ENCODE measurements at places on chromosomes 12 and 14.

- peak; percentile 21 for DNase-seq
These were observed 132.2 kb downstream of the PLEKHA5 start for GRCh38 chr12:19261773-19262172.

- DNase-seq = no peak
These were observed 81.6 kb downstream of the ITPK1 start for GRCh38 chr14:93033983-93034670.

DNA sequence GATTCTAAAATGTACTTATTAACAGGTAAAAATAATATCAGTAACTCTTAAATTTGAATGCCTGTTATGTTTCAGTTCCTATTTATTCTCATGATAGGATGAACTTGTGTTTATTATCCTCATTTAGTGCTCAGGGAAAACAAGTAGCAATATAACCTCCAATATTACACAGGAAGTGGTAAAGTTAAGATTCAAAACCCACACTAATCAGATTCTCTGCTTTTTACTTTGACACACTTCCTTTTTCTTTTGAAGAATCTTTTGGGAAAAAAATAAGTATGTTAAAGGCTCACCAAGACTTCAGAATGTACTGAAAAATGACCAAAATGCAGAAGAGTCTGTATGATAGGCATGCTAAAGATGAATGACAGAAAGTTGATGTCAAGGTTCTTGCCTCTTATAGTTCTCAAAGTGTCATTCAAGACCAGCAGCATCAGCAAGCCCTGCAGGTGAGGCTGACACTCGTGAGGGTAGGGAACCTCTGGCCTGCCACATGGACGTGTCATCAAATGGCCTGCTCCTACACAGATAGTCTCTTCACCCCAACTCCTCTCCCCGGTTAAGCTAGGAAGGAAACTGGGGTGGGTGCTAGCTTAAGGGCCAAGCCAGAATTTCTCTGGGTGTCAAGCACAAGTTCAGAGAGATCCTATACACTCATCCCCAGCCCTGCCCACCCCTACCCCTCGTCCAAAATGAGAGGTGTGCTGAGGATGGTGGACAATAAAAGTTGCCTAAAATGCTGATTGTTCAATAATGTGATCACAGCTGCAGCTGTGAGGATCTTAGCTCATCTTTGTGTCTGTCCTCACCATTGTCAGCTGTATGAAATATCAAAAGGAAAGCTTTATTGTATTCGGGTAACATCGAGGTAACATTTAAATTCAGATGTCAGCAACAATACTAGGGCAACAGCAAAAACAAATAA is 6.3 kb downstream of the TBPL2 start:
- DNase-seq = no peak

GRCh38 chr12:27610374-27610773 is 85.9 kb upstream of the REP15 start:
- DNase-seq = peak; percentile 71

GRCh38 chr14:52551696-52552062 is 626 bp downstream of the TXNDC16 start:
- DNase-seq = peak; percentile 55

- DNase-seq = peak; percentile 40
These were observed 68.8 kb downstream of the ADCK1 start for GRCh38 chr14:77868552-77869285.

- no peak for DNase-seq
These were observed 75.8 kb upstream of the OR4E1 start for GRCh38 chr14:21749306-21749868.

- peak; percentile 95 for DNase-seq
These were observed 10.6 kb downstream of the PHLDA1 start for GRCh38 chr12:76020731-76021672.

- DNase-seq = no peak
These were observed 19.1 kb downstream of the SH2B3 start for GRCh38 chr12:111424793-111425251.

GRCh38 chr14:99072433-99072832 is 199.6 kb downstream of the BCL11B start:
- no peak for DNase-seq

GRCh38 chr12:25957793-25958427 is 572 bp upstream of the RASSF8 start:
- peak; percentile 82 for DNase-seq

- DNase-seq = no peak
These were observed 876 bp downstream of the LUM start for GRCh38 chr12:91110311-91110924.

- no peak for DNase-seq
These were observed 12.8 kb downstream of the ADGRD1 start for GRCh38 chr12:130966443-130967030.

DNA sequence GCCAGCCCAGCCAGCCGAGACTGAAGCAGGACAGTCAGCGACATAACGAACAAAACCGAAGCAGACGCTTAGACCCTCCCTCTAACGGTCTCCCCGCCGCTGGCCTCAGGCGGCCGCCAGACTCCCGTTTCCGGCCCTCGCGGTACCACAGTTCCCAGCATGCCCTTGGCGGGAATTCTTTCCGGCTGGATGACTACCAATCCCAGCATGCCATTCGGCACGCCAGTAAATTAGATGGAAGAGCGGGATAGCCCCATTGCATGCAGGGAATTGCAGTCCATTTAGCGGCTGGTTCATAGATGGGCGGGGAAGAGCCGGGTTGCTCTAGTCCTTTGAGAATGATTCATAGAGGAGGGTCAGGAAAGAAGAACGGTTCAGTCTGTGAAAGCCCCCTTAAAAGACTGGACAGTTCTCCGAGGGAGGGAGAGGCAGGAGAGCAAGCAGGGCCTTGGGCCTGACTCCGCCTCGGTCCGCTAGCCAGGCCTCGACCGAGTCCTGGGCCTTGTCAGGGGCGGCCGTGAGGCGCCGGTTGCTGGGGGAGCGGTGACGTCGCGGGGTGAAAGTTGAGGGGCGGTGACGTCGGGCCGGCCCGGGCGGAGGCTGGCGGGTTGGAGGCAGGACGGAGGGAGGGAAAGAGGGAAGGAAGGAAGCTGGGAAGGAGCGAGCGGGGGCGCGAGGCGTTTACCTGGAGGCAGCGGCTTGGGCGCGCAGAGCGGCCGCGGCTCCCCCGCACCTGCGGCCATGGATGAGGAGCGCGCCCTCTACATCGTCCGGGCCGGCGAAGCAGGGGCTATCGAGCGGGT is at the start of gene RIC8B:
RIC8B (plus strand) TSS at position 678 of the 803 bp plus-strand sequence; CDS start at position 742, 64 bp downstream.
- DNase-seq = peak; percentile 99

- DNase-seq = peak; percentile 1
These were observed 710.2 kb downstream of the TRHDE start for GRCh38 chr12:72982356-72982755.

DNA sequence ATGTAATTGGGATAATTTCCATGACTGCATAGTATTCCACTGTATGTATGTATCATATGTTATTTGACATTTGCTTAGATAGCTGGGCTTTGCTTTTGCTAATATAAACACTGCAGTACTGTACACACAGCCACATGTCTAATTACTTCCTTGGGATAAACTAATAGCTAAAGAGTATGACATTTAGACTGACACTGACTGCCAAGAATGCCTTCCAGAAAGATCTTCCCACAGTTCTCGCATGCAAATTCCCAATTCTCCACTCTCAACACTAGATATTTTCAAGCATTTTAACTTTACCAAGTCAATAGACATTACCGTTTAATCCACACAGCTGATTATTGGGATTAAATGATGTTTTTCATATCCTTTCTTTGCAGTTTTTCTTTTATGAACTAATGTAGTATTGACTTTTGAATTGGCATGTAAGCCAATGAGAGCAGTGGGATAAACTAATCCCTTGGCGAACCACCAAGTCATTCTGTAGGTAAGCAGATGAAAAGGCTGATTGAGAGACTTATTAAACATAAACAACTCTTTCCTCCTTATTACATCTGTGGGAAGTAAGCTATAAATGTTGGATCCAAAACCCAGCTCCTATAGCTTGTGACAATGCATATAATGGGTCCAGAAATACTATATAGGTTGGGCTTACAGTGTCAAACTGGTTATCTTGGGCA is 55.5 kb downstream of the STON2 start:
- no peak for DNase-seq

DNA sequence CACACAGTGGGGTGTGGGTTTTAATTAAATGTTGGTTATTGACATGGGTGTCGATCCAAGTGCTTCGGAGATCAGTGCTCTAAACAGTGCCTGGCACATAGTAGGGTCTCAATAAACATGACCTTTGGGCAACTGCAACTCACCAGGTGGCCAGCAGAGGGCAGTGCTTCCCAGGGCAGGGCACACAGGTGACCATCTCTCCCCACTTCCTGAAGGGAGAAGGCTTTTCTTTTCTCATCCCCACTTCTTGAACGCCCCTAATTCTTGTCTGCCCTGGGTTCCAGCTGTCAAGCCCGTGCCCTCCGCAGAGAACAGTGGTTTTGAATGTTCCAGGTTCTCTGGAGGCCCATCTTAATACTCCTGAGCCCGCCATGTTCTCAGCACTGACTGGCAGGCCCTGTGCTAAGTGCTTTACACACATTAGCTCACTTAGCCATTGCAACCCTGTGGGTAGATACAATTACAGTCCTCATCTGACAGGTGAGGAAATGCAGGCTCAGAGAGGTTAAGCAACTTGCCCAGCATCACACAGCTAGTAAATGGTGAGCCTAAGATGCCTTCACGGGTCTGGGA is 16.3 kb downstream of the RAPGEF3 start:
- DNase-seq = peak; percentile 51

- no peak for DNase-seq
These were observed 3.0 kb upstream of the CLEC2B start for GRCh38 chr12:9872162-9872561.

Data from astrocyte of the hippocampus (primary cell).